ENCODE measurements at places on chromosomes 6 and 20.

DNA sequence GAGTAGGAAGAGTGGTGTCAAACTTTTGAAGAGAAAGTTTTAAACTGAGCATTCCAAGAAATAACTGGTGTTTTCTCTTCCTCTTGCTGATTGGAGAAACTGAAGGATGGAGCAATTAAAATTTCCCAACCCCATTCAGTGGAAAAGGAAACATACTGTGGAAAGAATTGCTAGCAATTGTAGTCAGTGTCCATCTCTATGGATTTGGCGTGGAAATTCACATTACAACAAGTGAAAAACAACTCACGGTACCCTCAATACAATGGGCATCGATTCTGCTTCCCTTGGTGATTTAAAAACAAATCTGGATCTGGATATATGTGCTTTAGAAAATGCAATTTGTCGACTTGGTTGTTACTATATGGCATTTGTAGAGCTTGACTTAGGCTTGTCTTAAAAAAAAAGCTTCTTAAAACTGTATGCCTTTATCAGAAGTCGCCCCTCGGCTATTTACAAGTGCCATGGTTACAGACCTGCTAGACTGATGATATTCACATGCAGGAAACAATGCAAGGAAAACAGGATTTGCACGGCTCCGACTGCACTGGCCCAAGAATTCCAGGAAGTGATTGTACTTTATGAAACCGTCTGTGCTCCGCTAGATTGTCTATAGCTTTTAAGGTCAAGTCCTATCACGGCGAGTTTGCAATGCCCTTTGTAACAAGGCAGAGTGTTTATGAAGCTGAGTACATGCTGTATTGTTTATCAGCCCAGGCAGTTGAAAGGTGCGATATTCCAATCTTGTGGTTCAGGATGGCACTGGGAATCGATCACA, 131.7 kb upstream of the PHACTR1 start:
- H3K4me1 ChIP-seq, result peaks cover 5% of the 10 kb centered on the region
- H3K4me3 ChIP-seq, result no peak overlapping the region
- H3K27ac ChIP-seq, result no peak overlapping the region
- no peaks in the 10 kb centered on the region for H3K36me3 ChIP-seq
- H3K27me3 ChIP-seq, result peaks cover 10% of the 10 kb centered on the region

DNA sequence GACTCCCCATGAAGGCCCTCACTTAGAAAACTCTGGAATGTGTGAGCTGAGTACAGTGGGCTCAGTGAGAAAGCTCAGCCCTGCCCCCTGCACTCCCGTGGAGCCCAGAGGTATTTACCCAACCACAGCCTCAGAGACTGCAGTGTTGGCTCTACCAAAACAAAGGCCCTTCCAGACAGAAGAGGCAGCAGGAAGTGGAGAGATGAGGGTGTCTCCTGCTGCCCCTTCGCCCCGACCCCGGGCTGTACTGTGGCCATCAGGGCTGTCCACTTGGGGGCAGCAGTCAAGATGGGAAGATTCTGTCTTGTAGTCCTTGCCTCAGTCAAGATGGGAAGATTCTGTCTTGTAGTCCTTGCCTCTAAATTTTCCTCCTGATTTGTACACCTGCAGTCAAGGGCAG, 341.3 kb downstream of the TAF4 start:
- DNase-seq, result no peak
- H3K27me3 ChIP-seq, result no peaks in the 10 kb centered on the region
- H3K4me1 ChIP-seq, result no peaks in the 10 kb centered on the region
- H3K4me3 ChIP-seq, result no peak overlapping the region
- H3K36me3 ChIP-seq, result no peaks in the 10 kb centered on the region
- no peak overlapping the region for H3K27ac ChIP-seq

DNA sequence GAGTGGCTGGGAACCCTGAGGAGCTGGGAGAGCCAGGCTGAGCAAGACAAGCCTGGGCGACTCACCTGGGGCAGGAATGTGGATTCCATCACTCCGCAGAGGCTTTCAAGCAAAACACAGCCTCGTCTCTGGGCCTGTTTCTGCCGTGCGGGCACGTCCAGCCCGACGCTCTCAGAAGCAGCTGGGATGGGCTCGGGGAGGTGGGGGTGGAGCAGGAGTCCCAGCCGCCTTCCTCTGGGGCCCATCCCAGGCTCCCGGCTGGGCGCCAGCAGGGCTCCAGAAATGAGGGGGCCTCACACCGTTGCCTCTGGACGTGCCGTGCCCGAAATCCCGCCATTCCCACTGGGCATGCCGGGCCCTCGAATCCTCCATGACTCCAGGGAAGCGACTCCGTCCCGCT, 8.7 kb upstream of the RPS21 start:
- peaks cover 7% of the 10 kb centered on the region for H3K36me3 ChIP-seq
- peaks cover 10% of the 10 kb centered on the region for H3K4me1 ChIP-seq
- no peak for DNase-seq
- H3K4me3 ChIP-seq, result no peak overlapping the region

DNA sequence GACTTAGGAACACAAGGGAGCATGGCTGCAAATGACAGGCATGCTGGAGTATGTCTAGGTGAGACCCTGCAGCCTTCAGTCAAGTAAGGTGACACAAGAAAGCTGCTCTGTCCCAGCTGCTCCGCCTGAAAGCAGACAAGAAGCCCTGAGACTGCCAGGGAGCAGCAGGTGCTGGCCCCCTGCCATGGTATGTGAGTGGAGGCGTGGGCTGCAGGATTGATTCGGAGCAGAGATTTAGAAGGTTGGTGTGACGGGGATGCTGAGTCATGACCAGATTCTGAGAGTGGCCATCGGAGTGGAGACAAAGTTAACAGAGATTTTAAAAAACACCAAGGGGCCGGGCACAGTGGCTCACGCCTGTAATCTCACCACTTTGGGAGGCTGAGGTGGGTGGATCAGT, 17.8 kb downstream of the LRP11 start:
- H3K36me3 ChIP-seq, result no peaks in the 10 kb centered on the region
- H3K4me1 ChIP-seq, result peaks cover 4% of the 10 kb centered on the region
- peaks cover 18% of the 10 kb centered on the region for H3K27me3 ChIP-seq

DNA sequence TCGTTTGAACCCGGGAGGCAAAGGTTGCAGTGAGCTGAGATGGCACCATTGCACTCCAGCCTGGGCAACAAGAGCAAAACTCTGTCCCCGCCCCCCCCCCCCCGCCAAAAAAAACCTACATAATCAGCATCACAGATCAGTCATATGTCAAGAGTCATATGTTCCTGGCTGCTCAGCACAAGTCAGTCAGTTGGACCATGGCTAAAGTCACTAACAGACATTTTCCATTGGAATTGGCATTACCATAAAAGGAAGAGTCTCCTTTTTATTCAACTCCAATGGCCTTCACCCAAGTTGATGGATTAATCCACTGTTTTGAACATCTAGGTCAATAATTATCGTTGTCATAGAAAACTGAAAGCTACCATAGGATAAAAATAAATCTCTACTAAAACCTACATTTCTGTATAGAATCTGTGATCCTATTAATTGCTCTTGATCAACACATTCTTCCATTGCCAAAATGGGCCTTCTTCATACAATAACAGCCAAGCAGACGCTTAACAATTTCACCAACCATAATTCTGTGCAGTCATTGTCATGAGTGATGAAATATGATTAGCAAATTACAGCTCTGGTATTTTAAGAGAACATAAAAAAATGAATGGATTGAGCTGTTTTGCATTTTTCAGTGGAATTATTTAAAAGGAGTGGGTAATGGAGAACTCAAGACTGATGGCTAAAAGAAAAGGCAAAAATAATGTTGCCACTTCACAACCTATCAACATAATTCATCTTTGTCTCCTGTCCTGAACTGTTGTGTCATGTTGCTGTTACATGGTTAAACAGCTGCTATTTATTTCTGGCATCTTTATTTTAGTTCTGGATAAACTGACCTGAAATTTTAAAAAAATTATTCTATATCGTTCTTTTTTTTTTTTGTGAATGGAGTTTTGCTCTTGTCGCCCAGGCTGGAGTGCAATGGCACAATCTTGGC, 555.5 kb upstream of the JARID2 start:
- H3K4me3 ChIP-seq, result no peak overlapping the region
- DNase-seq, result no peak
- no peaks in the 10 kb centered on the region for H3K27me3 ChIP-seq
- peaks cover 3% of the 10 kb centered on the region for H3K4me1 ChIP-seq
- H3K36me3 ChIP-seq, result no peaks in the 10 kb centered on the region

GRCh38 chr20:37777988-37778659, 84.3 kb downstream of the CTNNBL1 start:
- H3K27me3 ChIP-seq, result no peaks in the 10 kb centered on the region
- peaks cover 53% of the 10 kb centered on the region for H3K36me3 ChIP-seq
- peaks cover 51% of the 10 kb centered on the region for H3K4me1 ChIP-seq
- H3K4me3 ChIP-seq, result no peak overlapping the region

- no peak for DNase-seq
- H3K27me3 ChIP-seq, result no peaks in the 10 kb centered on the region
Observed at GRCh38 chr6:156978948-156979347, 201.8 kb downstream of the ARID1B start.

- H3K4me3 ChIP-seq, result no peak overlapping the region
- no peaks in the 10 kb centered on the region for H3K36me3 ChIP-seq
- peaks cover 4% of the 10 kb centered on the region for H3K27me3 ChIP-seq
- DNase-seq, result no peak
- no peak overlapping the region for H3K27ac ChIP-seq
Observed at GRCh38 chr6:6911391-6911790, 196.4 kb upstream of the RREB1 start.
